CD14-positive monocyte (primary cell): ENCODE measurements at places on chromosomes 2 and 18.

GRCh38 chr2:189657867-189658266 lies 3.4 kb upstream of the ASNSD1 start:
- H3K36me3 ChIP-seq = no peaks in the 10 kb centered on the region
- H3K4me3 ChIP-seq = no peak overlapping the region
- no peaks in the 10 kb centered on the region for H3K27me3 ChIP-seq
- peaks cover 33% of the 10 kb centered on the region for H3K4me1 ChIP-seq
- H3K27ac ChIP-seq = no peak overlapping the region

GRCh38 chr2:47599171-47599570 lies 183.8 kb upstream of the MSH6 start:
- no peak for DNase-seq
- H3K36me3 ChIP-seq = no peaks in the 10 kb centered on the region
- no peaks in the 10 kb centered on the region for H3K4me1 ChIP-seq
- no peak overlapping the region for H3K27ac ChIP-seq

GRCh38 chr2:145144131-145144728 lies 624.3 kb upstream of the ZEB2 start:
- H3K4me3 ChIP-seq = no peak overlapping the region
- DNase-seq = no peak
- no peaks in the 10 kb centered on the region for H3K36me3 ChIP-seq
- no peaks in the 10 kb centered on the region for H3K27me3 ChIP-seq
- H3K4me1 ChIP-seq = peaks cover 9% of the 10 kb centered on the region

DNA sequence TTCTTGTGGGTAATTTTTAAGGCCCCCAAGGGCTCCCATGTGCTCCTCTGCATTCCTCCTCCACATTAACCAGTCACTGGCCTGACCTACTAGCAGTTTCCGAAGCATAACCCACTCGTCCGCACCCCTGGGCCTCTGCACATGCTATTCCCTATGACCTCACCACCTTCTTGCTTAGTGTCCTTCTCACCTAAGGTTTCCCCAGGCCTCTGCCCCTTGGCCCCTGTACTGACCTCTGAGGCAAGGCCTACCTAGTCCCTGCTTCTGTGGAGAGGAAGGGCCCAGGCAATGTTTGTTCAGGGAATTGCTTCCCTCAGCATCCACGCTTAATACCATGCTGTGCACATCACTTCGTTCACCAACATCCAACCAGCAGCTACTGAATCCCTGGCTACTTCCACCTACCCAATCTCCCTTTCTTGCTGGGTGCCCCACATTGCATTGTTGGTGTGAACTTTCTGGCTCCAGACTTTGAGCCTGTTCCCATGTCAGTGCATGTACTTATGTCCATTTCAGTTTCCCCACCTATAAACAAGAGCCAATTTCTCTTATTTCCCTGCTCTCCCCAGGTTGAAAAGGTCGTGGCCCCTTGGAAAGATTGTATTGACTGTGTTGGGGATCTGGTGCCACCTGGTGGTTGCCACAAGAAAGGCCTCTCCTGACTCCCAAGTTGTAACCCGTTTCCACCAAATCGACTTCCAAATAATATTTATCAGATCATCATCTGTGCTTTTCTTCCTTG lies 19.2 kb upstream of the TMEM177 start:
- peaks cover 16% of the 10 kb centered on the region for H3K4me1 ChIP-seq
- no peaks in the 10 kb centered on the region for H3K27me3 ChIP-seq
- no peak overlapping the region for H3K27ac ChIP-seq
- no peaks in the 10 kb centered on the region for H3K36me3 ChIP-seq
- DNase-seq = peak; percentile 52
- no peak overlapping the region for H3K4me3 ChIP-seq

DNA sequence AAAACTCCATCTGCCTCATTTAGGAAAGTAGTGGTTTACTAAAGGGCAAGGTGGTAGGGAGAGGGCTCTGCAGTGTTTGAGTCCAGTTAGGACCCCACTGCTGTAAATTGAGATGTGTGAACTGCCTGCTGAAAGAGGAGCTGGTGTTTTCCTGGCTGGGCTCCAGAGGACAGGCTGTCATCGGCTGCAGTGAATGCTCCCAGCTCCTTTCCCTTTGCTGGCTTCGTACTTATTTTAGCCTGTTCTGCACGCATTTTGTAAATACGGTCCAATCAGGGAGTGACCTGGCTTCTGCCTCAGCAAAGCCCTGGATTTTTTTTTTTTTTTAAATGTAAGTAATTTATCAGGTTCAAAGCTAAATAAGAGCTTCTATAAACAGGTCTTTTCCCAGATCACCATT lies 37.5 kb downstream of the SLC4A3 start:
- no peaks in the 10 kb centered on the region for H3K4me1 ChIP-seq
- H3K27me3 ChIP-seq = no peaks in the 10 kb centered on the region
- no peak for DNase-seq
- no peaks in the 10 kb centered on the region for H3K36me3 ChIP-seq
- H3K4me3 ChIP-seq = no peak overlapping the region
- no peak overlapping the region for H3K27ac ChIP-seq

DNA sequence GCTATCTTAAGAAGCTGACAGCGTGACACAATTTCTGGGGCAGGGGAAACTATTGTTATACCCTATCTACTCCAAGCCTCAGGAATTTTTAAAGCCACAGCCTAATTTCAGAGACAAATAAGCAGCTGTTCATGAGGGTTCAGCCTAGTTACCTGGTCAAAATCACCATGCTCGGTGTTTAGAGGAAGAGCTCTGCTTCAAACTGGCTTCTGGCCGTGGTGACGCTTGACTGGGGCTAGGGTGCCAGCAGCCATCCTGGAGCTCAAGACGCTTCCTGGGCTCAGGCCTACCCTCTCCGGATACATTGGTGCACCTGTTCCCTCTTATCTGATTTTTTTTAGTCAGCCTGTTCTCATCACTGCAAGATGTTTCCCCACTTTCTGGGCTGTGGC lies 41.7 kb downstream of the FRZB start:
- no peaks in the 10 kb centered on the region for H3K4me1 ChIP-seq
- DNase-seq = no peak
- no peak overlapping the region for H3K4me3 ChIP-seq
- H3K36me3 ChIP-seq = no peaks in the 10 kb centered on the region
- H3K27me3 ChIP-seq = no peaks in the 10 kb centered on the region

- no peak for DNase-seq
- no peaks in the 10 kb centered on the region for H3K4me1 ChIP-seq
- no peaks in the 10 kb centered on the region for H3K36me3 ChIP-seq
- no peak overlapping the region for H3K4me3 ChIP-seq
Measured at GRCh38 chr2:225636558-225636957, 237.0 kb downstream of the NYAP2 start.

- no peak overlapping the region for H3K27ac ChIP-seq
- H3K27me3 ChIP-seq = no peaks in the 10 kb centered on the region
- DNase-seq = no peak
Measured at GRCh38 chr2:223037445-223037800, 14.6 kb upstream of the KCNE4 start.

DNA sequence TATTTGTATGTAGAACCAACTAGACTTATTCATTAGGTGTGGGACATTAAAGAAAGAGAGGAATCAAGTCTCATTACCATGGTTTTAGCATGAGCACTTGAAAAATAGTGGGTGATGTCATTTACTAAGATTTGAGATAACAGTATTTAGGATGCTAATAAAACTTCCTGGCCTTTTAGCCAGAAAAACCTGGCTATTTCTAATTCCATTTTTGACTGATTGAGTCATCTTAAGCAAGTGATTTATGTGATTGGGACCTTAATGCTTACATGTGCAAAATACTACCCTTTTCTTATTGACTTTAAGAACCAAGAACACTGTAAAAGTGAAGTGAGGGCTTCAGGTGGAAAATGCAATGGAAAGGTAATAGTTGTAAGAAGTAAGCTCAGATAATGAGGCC lies 196.8 kb upstream of the SESTD1 start:
- H3K4me3 ChIP-seq = no peak overlapping the region
- H3K4me1 ChIP-seq = no peaks in the 10 kb centered on the region
- H3K27me3 ChIP-seq = no peaks in the 10 kb centered on the region
- H3K36me3 ChIP-seq = no peaks in the 10 kb centered on the region
- no peak overlapping the region for H3K27ac ChIP-seq
- DNase-seq = no peak
